ENCODE measurements at places on chromosomes 5 and 9. TPM values are rescaled to one million over a fixed set of nuclear protein-coding genes. Genes with fewer than 3 reads are reported as not detected.
A peak's percentile ranks its signal among the peaks of the same experiment; 100 is the strongest.

- ATAC-seq, result no peak
Measured at GRCh38 chr9:93107151-93107824, 11.3 kb downstream of the CARD19 start.

GRCh38 chr9:79868567-79869189 lies 296.9 kb downstream of the TLE4 start:
- peak; percentile 62 for ATAC-seq

DNA sequence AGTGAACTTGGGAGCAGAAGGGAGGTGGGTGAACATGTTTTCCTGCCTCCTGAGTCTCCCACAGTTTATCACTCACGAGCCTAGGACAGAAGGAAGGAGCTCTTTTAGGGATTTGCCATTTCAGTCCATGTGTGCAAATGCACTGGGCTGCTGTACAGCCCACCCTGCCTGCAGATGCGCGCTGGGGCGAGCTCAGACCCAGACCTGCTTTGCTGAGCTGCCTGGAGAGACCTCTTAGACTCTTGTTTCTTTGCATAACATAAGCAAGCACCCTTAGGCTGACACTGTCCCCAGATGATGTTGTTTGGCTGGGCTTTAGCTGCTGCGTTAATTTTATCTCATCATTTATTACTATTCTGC lies 199.0 kb downstream of the CACNA1B start:
- no peak for ATAC-seq

Gene ADGRV1
- total RNA-seq, result 3.7 TPM
